ENCODE measurements at places on chromosomes 12 and 14. TPM values are rescaled to one million over a fixed set of nuclear protein-coding genes. Genes with fewer than 3 reads are reported as not detected.

The CBLN3 gene
- 1.2 TPM for polyA plus RNA-seq

The CLEC4A gene
- 3.7 TPM for polyA plus RNA-seq

The ACOT4 gene
- polyA plus RNA-seq = 3.6 TPM

The YAF2 gene
- 8.6 TPM for polyA plus RNA-seq

The TMEM132C gene
- 1.8 TPM for polyA plus RNA-seq

The KRT77 gene
- 0.01 TPM for polyA plus RNA-seq

The NFE2 gene
- polyA plus RNA-seq = 0.45 TPM

The ARHGAP9 gene
- polyA plus RNA-seq = 54.7 TPM

The CLEC2A gene
- polyA plus RNA-seq = not detected

The TSHR gene
- polyA plus RNA-seq = 0.60 TPM

The SDR9C7 gene
- 0.03 TPM for polyA plus RNA-seq

The LRRIQ1 gene
- 0.04 TPM for polyA plus RNA-seq

GRCh38 chr14:77026930-77027537, 1.5 kb downstream of the IRF2BPL start:
- DNase-seq = peak; percentile 79

- no peak for DNase-seq
These were observed 72.8 kb downstream of the SLCO1B3 start for GRCh38 chr12:20883288-20883687.

- DNase-seq = no peak
These were observed 69.8 kb upstream of the CLMN start for GRCh38 chr14:95389471-95390011.

- DNase-seq = no peak
These were observed 37.2 kb upstream of the C14orf132 start for GRCh38 chr14:96001866-96002497.

DNA sequence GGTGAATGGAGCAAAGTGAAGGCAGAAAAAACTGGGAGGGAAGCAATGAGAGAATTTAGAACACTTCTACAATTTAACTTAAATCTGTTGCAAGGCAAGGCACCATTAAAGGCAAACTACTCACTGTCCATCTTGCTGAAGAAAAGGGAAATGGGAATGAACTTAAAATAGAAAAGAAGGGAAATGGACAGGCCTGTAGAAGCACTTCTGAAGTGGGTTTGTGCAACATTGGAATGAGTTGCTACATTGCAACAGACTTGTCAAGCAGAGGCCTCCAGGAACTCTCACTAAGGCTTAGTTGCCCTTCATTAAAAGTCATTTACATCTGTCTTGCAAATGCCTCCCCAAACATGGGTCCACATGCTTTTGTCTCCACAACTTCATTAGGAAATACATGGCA, 13.7 kb upstream of the OR10AD1 start:
- no peak for DNase-seq

GRCh38 chr12:119068129-119068856, 87.0 kb downstream of the SRRM4 start:
- DNase-seq = no peak

DNA sequence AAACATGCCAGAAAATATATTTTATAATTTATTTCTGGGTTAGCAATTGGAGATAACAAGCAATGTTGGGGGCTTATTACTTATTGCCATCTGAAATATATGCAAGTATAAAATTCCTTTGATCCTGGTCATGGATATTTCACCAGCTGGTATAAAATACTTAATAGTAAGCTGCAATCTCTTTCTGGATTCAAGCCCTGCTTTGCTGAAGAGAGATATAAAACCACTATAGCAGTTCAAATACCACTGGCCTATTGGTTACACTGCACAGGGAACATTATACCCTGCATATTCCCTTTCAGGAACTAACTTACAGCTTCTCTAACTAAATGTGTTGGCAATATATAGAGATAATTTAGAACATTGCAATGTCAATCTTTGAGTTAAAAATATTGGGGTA, 546.2 kb upstream of the ATP2B1 start:
- DNase-seq = no peak

- DNase-seq = no peak
These were observed 89.2 kb downstream of the NUAK1 start for GRCh38 chr12:106049546-106049945.

DNA sequence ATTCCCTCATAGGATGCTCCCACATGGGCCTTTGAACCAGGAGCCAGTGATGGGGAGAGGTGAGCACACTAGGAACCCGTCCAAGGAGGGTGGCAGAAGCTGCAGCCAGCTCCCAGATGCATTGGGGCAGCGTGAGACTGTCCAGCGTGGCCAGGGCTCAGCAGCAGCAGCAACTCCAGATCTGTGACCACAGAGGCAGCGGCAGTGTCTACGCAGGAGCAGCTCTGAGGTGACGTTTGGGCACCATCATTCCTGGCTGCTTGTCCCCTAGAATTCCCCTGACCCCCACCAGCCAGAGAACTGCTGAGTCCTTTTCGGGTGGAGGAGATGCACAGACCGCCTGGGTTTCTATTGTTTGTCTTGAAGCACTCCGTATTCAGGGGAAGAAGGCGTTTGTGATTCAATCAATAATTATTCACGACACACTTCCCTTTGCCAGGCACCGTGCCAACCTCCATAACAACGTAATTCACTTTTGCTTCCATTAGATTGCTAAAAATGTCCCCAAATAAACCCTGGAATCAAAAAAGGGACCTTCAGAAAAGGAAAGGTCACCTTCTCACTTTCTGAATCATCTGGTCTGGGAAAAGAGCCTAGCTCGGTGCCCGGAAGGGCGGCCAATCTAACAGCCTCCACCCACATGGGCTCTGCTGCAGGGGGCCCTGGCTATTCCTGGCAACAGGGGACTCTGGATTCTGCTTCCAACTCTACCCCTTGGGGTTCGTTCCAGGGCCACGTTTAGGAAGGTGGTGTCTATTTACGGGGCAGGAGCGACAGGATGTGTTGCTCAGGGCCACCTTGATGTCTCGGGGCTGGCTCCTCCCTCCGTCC, 11.4 kb upstream of the BDKRB2 start:
- DNase-seq = no peak

GRCh38 chr12:38384816-38385378, 68.3 kb downstream of the ALG10B start:
- no peak for DNase-seq

DNA sequence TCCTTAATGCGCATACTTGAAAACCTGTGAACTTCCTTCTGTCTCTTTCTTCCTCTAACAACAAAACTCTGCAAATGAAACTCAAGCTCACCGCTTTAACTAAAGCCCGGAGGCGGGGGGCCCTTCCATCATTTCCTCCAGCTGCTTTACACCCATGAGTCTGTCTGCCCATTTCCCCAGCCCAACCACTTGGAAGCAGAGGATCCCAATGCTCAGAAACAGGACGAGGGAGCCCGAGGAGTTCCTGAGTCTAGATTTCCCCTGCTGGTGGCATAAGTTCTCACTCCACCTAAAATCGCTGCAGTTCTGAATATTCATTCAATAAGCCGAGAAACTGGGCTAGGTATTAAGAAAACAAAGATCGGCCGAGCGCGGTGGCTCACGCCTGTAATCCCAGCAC, 30.8 kb downstream of the GPR19 start:
- DNase-seq = no peak

DNA sequence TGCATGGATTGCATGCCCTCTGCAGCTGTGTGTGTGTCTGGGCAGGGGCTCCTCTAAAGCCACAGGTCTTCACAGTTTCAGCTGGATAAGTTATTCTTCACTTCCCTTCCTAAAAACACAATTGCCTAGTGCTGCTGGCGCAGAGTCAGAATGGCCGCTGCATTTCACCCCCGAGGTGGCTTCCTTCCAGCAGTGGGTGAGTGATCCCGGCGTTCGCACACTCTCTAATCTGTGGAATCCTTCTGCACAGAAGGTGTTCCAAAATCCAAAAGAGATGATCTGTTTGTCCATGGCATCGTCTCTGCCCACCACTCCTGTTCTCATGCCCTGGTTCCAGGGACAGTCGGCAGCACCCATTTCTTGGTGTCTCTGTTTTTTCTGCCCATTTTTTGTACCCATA, 340.7 kb downstream of the DPF3 start:
- peak; percentile 19 for DNase-seq

DNA sequence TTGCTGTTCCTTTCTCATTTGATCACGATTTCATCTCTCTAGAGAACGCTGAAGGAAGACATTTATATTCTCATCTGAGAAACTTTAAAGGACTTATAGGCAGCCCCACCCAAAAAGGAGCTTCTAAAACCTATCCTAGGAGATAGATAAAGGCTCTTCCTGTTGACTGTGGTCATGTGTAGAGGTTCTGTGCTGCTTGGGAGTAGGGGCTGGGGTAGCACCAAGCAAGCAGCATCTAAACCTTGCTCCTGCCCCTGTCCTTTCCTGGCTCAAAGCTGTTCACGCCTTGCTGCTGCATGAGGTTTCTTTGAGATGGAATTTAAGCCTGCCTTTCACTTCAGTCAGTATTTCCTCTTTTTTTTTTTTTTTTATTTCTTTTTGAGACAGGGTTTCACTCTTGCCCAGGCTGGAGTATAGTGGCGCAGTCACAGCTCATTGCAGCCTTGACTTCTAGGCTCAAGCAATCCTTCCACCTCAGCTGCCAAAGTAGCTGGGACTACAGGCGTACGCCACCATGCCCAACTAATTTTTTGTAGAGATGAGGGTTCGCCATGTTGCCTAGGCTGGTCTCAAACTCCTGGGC, 41.4 kb downstream of the RAB35 start:
- DNase-seq = no peak

DNA sequence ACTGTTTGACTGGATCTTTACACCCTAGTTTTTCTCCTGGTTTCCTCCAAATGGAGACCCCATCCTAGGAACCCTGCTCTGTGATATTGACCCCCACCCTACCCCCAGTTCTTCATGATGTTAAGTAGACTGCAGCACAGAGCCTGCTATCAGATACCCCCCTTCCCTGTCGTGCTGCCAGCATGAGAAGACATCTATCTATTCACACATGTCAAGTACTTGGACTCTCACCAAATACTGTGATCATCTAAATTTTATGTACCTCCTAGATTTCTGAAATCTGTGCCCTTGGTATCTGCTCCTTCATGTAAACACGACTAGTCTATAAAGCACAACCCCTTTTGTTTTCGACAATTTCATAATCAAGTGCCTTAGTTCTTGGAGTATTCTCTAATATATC, 38.9 kb downstream of the FERMT2 start:
- DNase-seq = no peak

DNA sequence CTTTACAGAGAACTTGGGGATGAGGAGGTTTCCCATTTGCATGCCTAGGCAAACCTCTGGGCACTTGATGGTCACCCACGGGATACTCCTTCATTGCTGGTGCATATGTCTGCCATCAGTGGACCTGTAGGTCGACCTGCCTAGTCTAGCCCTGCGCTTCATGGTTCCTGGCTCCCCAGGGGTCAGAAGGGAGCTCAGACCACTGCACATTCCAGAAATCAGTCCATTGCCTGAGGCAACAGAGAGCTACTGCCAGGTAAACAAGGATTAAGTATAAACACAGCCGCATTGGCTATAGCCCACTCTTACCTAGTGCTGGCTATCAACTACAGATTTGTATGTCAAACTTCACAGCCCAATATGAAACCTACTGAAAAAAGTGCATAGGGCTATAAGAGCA, 476.4 kb downstream of the SOX5 start:
- DNase-seq = no peak

DNA sequence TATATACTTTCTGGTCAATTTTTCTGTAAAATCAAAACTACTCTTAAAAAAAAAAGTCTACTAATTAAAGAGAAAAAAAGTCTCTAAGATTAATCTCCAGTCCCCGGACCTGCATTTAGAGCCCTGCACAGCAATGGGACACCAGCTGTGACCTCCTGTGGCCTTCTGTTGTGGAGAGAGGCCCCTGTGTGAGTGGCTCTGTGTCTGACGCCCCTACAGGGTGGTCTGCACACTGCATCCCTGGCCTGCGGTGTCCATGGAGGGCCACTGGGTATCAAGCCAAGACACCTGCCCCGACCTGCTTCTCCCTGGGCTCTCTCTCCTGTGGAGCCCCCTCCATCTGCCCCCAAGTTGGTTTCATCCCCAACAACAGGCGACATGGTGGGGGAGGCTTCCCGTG, 248.0 kb upstream of the DIO3 start:
- no peak for DNase-seq

- no peak for DNase-seq
These were observed 134.6 kb upstream of the EVL start for GRCh38 chr14:99930420-99931274.

- no peak for DNase-seq
These were observed 1.9 kb upstream of the KRT85 start for GRCh38 chr12:52369211-52369610.

GRCh38 chr12:118840399-118840798, 140.9 kb upstream of the SRRM4 start:
- DNase-seq = no peak

DNA sequence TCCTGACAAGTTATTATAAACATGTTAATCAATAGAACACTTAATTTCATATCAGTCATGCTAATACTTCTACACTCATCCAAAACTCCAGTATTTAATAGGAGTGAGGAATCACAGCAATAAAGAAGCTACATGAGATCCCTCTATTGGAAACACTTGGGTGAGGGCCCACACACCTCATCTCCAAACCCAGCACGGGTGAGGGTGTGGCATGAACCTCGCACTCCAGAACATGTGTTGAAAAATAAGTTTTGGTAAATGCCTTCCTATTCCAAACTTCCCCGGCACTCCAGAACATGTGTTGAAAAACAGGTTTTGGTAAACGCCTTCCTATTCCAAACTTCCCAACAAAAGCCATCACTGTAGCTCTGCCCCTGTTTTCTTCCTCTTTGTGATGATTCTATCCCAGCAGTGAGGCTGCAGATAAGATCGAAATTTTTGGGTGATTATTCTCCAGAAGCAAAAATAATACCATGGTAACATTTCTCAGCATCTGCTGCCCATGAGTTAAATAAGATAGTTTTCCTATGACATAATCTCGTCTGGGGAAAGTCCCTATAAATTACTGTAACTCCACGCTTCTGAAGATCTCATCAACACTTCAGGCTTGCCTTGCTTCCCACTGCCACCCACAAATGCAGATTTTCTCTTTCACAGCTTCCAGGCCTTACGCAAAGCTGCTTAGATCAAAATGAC, 24.4 kb upstream of the PTPRB start:
- DNase-seq = no peak

GRCh38 chr14:101591582-101591981, 30.3 kb downstream of the DIO3 start:
- DNase-seq = no peak

DNA sequence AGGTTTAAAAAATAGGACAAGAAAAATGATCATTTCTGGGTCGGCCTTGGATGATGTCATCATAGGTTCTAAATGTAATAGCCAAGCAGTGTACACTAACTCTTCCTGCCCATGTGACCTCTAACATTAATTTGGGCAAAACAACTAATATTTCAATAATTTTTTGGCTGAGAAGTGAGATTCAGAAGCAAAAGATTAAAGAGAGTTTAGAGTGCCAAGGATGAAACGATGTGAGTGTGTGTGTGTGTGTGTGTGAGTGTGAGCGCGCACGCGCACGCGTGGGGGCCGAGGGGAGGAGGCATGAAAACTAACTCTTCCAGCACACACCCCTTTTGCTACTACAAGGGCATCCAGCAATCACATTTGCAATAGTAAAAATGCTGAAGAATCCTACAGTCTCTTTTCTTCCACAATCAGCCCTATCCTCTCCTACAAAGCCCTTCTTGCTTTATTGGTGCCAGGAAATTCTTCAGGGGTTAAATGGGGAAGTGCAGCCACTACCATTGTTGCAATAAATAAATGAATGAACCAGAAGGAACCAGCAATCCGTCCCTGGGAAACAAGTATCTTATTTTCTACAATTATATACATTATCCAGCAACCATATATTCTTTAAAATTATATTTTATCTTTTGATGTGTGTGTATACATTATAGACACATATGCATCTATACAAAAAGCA, 52.9 kb downstream of the PEBP1 start:
- peak; percentile 75 for DNase-seq

All from sigmoid colon (tissue), 7 donors.